ENCODE measurements at places on chromosomes 13 and 19.

DNA sequence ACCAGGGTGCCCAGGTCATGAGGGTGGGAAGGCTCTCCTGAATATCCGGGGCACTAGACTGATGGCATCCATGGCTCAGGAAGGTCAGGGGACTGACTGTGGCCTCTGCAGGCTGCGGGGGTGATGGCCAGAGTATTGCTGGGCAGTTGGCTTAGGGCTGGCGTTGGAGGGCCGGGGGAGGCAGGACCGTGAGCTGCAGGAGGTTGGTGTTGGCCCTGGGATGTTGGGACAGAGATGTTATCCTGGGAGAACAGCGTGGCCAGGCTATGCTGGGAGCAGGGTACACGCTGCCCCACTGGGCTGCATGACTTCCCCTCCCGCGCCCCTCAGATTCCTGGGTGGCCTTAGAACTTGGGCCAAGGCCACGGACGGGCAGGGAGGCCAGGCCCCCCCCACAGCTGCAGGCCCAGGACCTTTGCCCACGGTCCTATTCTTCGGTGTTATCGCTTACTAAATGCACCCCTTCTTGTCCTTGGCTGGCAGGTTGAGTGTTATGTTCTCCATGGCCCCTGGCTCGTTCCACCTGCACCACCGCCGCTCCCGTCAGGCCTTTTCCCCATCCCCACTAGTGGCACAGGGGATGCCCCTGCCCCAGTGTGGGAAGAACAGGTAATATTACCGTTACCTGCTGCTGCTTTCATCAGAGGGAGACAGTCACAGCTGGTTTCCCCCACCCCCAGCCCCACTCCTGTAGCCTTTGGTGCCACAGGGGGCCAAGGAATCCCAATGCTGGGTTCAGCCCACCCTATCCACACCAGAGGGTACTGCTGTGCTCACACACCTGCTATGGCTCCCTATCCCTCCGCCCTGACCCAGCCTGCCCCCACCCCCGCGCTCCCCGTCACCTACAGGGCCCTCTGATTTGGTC lies 3.2 kb upstream of the ISYNA1 start:
- no peak for DNase-seq

- DNase-seq = no peak
These were observed 5.8 kb downstream of the KRTDAP start for GRCh38 chr19:35484252-35485036.

GRCh38 chr19:12163826-12164225 lies 930 bp downstream of the ZNF136 start:
- DNase-seq = no peak

DNA sequence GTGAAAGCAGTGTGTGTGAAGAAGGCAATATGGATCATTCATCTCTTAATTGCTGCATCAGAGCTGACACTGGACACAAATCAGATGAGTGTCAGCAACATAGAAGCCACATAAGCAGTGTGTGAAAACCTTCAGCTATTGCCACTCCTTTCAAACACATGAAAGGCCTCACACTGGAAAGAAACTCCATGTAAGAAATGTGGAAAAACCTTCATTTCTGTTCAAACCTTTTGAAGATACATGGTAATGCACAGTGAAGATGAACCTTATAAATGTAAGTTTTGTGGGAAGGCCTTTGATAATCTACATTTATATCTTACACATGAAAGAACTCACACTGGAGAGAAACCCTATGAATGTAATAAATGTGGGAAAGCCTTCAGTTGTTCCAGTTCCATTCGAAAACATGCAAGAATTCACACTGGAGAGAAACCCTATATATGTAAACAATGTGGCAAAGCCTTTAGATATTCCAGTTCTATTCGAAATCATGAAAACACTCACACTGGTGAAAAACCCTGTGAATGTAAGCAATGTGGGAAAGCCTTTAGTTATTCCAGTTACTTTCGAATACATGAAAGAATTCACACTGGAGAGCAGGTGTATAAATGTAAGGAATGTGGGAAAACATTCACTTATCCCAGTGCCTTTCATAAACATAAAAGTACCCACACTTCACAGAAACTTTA lies 53.6 kb downstream of the ZNF823 start:
- no peak for DNase-seq

DNA sequence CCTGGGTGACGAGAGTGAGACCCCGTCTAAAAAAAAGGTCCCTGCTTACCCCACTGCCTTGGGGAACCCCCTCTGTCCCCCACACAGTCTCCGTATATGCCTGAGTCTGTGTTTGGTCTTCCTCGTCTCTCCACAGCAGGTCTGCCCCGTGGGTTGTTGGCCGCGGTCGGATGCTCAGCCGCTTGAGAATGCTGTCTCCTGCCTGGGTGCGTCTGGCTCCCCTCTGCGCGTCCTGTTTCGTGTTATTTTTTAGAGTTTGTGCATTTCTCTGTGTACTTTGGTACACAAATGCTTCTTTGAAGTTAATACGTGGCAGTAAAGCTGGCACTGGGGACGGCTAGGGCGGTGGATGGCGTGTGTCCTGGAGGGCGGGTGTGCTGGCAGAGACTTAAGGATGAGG lies 34.9 kb downstream of the KDM4B start:
- DNase-seq = no peak

DNA sequence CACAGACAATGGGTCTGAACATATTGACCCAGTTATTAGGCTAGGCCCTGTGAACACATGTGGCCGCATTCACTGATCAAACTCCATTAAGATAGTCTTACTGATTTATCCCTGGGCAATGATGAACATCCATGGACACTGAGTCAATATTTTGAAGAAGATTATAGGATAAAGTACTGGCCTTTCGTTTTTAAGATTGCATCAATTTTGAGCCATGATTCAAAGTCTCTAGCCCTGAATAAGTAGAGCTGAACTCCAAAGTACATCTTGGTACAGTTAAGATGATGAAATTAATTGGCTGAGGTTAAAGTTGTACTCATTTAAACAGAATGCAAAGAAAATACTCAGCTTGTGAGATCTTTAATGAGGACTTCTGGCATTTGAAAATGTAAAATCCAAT lies 1581.9 kb downstream of the EFNB2 start:
- no peak for DNase-seq

- no peak for DNase-seq
These were observed 9.9 kb upstream of the MEX3D start for GRCh38 chr19:1577929-1578618.

DNA sequence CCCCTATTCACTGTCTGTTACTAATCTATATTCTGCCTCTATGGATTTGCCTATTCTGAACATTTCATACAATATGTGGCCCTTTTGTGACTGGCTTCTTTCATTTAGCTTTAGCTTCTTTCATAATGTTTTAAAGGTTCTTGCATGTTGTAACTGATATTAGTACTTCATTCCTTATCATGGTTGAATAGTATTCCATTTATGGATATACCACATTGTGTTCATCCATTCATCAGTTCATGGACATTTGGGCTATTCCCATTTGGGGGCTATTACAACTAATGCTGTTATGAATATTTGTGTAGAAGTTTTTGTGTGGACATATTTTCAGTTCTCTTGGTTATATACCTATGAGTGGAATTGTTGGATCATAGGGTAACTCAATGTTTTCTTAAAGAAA lies 44.4 kb upstream of the TDRD3 start:
- no peak for DNase-seq

GRCh38 chr13:98564204-98564603 lies 12.7 kb downstream of the STK24 start:
- no peak for DNase-seq

GRCh38 chr19:2101417-2102335 lies 5.0 kb downstream of the IZUMO4 start:
- no peak for DNase-seq

DNA sequence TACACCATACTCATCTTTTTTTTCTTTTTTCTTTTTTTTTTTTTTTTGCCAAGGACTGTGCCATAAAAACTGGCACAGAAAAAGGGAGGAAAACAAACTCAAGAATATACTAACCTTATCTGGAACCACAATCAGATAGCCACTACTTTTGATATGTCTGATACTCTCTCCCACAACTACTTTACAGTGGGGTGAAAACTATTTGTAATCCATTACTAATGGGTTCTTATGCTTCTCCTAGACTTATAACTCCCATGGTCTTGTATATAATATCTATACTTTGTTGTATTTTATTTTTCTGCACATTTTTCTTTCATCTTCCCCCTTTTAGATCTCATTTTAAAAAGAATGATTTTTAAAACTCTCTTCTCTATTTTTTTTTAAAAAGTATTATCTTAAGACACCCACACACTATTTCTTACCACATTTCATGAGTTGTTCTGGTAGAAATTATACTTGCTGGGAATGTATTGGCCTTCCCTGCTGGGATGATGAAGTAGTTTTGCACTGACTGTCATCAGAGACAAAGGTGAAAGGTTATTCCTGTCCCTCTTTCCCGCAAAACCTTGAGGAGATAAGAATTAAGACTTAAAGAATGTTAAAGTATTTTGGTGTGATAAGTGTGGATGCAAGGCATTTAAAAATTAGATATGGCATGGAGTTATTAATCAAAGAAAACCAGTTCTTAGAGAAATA lies 146.7 kb upstream of the KLF12 start:
- no peak for DNase-seq

DNA sequence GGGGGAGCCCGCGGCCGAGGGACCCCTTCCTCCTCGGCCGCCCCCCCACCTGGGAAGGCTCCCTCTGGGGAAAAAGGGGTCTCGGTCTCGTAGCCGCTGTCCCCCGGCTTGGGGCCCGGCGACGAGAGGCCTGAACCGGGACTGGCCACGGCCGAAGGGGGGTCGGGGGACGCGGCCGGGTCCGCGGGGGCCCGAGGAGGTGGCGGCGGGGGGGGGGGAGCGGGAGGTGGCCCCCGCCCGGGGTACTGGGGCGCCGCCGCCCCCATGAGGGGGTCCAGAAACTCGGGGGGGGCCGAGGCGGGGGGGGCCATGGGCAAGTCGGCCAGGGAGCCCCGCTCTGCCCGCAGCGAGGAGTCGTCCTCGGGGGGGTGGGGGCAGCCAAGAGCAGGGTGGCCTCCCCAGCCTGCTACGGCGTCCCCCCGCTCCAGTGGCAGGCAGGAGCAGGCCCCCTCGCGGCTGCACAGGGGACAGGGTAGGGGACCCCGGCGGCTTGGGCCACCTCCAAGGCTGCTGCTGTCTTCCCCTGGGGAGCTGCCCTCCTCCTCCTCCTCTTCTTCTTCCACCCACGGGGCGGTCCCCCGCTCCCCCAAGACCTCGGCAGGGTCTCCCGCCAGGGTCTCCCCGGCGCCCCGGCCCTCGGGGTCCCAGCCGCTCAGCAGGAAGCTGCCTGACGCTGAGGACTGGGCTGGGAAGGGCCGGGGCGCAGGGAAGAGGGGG lies 12.9 kb downstream of the LMTK3 start:
- no peak for DNase-seq

DNA sequence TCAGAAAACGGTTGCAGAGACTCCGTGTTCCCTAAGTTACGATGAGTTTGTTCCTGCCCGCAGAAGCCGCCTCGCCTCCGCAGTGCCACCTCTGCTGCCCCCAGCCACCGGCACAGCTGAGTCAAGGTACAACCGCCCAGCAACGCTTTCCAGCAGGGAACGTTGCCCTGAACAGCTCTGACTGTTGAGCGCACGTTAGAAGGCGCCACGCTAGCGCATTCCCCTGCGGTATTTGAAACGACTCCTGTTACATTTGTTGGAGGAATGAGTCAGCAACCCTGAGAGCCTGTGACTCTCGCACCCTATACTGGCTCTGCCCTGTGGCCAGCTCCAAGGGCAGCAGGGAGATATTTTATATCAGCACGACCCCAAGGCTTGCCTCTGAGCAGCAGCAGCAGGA lies 302.8 kb downstream of the TEX29 start:
- DNase-seq = no peak

DNA sequence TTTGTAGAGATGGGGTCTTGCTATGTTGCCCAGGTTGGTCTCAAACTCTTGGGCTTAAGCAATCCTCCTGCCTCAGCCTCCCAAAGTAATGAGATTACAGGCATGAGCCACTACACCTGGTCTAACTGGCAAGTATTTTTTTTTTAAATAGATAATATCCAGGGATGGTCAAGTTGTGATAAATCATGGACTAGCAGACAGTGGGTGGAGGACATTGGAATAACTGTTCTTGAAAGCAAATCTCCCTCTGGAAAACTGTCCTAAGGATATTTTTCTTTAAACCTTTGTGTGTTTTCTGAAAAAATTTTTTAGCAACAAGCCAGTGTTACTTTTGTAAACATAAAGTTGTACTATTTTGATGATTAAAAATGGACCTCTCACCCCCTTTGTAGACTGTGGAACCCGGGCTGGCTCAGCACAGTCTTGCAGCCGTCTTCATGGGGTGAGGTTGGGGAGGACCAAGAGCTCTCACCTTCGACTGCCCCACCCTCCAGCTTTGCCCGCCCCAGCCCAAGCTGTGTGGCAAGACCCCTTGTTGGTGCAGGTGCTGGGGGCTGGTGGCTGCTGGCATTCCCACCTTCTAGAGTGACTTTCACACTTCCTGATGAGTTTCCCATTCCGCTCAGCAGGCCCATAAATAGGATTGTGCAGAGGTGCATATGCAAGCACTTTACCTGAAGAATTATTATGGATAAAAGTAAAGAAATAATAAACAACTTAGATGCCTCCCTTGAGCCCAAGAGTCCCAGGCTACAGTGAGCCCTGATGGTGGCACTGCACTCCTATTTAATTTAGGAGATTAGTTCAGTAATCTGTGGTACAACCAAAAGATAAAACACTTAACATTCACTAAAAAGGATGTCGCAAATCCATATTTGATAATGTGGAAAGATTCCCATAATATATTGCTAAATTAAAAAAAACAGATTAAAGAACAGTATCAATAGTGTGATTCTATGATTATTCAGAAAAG lies 107.3 kb downstream of the GADD45B start:
- no peak for DNase-seq

GRCh38 chr13:100203696-100204367 lies 114.9 kb downstream of the PCCA start:
- DNase-seq = no peak

- no peak for DNase-seq
These were observed 3.8 kb downstream of the ZC3H4 start for GRCh38 chr19:47109541-47110375.

DNA sequence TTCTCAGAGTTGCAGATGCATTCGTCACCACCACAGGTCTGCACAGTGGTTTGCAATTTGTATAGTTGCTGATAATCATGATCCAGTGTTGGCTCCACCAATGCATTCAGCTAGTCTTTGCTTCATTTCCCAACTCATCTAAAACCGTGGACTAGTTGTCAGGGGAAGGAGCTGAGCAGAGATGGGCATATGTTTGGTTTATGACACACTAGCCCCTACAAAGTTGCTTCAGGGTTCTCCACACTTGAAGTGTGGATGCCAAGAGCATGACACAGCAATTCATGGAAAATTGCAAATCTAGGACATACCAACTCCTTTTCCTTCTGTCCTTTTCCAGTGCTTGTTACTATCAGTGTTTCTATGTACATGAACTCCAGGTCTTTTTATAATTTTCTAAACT lies 168.0 kb downstream of the TNFSF13B start:
- DNase-seq = no peak

GRCh38 chr13:19596960-19597361 lies 35.6 kb upstream of the TPTE2 start:
- DNase-seq = no peak
